NCI-H146 (cell line): ENCODE measurements at places on chromosomes 7 and 10.
A peak's percentile ranks its signal among the peaks of the same experiment; 100 is the strongest.

DNA sequence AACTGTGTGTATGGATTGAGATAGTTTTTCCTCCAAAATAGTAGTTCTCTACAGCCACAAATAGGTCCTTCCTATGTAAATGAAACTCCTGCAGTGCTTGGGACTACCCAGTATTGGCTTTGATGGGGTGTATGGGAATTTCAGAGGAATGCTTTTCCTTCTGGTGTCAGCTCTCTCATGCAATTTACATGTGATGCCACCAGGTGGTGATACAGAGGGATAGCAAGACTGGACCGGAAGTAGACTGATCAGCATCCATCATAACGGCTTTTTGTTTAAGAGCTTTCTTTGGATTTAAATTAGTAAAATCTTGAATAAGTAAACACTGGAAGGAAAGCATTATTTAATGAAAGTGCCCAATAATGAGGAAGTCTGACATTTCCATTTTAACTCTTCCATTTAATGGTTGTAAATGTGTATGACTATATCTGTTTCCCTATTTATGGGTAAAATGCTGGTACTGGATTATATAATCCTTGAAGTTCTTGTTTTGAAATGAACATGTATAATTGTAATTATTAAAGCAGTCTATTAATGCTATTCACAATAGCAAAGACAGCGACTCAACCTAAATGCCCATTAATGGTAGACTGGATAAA, 22.7 kb downstream of the DYNC1I1 start:
- DNase-seq: peak; percentile 31

DNA sequence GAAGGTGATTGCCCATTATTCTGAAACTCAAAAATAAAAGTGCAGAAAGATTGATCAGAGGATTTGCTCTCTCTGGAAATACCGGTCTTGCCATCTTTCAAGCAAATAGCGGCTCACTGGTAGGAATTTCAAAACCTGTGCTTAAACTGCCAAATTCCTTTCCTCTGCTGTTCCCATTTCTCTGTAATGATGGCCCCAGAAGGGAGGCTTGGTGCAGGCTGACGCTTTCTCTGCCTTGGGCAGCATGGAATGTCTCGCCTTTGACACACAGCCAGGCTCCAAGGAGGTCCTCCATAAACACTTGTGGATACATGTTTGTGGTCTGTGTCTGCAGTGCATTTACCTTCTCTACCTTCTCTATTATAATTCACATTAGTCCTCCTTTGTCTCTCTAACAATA, 146.8 kb downstream of the HIBADH start:
- no peak for DNase-seq

GRCh38 chr10:28256776-28257175, 46.1 kb downstream of the MPP7 start:
- no peak for DNase-seq

GRCh38 chr10:90751107-90751997, 106.5 kb downstream of the HTR7 start:
- peak; percentile 49 for DNase-seq

DNA sequence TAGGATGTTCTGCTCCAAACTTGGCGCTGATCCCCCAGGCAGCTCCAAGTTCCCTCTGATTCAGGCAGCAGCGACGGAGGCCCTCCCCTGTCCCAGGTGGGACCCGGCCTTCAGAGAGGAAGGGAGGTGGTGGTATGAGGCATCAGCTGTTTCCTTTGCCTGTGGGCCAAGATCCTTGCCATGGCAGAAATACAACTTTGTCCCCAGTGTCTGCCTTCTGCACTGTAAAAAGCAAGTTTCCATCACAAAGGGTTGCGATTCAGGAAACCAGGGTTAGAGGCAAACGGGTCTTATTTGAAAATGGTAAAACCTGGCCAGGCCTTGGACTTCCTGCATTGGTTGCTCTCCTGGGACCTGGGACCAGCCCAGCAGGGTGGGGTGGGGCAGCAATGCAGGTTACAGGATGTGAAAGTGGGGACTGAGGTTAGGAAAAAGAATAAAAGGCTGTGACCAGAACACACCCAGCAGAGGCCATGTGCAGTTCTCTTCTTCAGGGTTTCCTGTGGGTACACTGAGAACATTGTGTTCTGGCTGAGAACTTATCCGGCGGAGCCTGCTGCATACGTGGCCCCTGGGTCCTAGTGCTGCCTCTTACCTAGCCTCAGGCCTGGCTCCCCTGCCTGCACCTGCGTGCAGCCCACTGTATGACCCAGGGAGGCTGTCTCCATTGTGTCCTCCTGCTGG, 25.1 kb upstream of the DDIT4 start:
- peak; percentile 26 for DNase-seq
